ENCODE measurements at places on chromosomes 6 and 20. TPM values are rescaled to one million over a fixed set of nuclear protein-coding genes. Genes with fewer than 3 reads are reported as not detected.

GMNN gene
- 25.0 TPM for polyA plus RNA-seq

- DNase-seq, result no peak
These were observed 3.1 kb downstream of the CHMP4B start for GRCh38 chr20:33814238-33814712.

HSF2 gene
- polyA plus RNA-seq, result 36.2 TPM

DNA sequence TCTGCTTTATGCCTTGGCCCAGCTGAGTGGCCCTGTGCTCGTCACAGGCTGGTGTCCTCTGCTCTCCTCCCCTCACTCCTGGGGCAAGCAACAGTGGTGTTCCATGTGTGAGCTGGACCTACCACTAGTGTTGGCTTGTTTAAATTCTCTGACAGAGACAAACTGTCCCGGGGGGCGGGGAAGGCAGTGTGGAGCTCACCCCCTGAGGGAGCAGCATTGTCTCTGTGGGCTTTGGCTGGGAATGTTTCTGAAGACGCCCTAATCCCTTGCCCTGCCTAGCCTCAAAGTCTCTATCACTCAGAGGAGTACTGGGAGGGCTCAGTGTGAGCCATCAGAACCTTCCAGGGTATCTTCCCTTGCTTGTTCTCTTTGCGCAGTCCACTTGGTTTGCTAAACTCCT is 5.2 kb upstream of the VEGFA start:
- DNase-seq, result no peak

- DNase-seq, result no peak
These were observed 36.9 kb upstream of the TPD52L1 start for GRCh38 chr6:125116710-125117109.

DNA sequence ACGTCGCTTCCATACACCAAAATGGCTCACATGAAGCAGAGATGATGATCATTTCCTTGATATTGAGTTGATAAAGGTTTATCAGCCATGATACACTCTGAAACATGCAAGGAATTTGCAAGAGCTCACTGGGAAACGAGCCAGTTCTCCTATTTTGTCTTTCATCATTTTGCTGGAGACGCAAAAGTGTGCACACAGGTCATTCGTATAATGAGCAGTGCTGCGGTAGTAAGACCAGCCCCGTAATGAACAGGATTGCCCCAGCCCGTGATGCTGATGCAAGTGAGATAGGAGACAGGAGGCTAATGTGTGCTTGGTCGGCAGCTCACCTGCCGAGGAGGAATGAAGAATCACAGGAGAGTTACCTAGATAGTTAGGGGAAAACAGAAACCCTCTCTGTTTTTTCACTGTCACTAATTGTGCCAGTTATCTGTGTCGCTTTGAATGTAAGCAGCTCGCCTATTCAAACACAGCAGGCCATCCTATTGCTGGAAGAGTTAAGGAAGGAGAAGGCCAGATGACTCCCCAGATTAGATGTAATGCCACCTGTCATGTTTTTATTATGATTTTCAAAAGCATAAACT is 391.8 kb downstream of the SAMD5 start:
- DNase-seq, result no peak
